Brain pericyte (primary cell): ENCODE measurements at places on chromosomes 6 and 20.

GRCh38 chr6:24529985-24530384 lies 35.2 kb downstream of the ALDH5A1 start:
- DNase-seq: no peak

DNA sequence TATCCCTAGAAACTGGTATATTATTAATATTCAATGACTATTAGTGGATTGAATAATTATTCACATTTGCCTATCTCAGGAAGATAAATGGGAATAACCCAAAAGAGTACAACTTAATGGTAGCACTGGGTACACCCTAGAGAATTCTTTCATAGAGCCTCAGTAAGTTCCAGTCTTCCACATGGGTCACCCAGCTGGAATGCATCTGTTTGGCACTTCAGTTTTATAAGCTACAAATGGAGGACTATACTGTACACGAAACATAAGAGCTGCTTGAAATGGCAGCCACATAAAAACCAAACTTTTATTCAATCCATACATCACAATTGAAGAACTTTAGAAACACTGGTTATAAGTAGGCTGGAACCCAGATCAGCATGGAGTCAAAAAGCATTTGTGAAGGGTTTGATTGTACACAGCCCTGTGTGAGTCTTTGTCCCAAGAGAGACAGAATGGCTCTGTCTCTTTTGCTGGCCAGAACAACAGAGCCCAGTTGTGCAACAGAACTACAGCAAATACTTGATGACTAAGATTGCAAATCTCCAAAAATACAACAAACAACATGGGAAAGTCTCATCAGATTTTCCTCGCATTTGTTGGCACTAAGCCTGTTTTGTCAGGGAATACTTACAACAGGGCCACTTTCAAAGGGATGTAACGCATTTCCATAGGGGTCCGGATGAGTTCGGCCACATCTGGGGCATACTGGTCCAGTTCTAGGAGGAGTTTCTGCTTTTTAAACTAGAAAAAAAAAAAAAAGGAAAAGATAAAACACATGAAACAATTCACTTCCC lies 39.5 kb downstream of the PIGU start:
- DNase-seq: peak; percentile 42

DNA sequence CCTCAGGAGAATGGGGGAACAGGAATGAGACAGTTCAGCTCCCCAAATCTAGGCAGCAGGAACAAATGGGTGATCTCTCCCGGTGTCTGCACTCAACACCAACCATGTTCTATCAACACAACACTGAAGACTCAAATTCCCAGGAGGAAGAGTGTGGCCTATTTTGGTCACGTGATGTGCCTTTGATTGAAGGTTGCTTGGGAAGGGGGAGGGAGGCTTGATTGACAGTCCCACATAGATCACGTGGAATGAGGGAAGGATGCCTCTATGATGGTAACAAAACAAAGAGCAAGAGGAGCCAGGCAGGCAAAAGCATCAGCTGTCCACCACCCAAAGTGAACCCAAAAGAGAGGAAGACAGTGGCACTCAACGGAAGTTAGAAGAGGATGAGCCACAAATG lies 364.8 kb downstream of the KIF16B start:
- DNase-seq: no peak

GRCh38 chr20:45998337-45998736 lies 10.4 kb upstream of the MMP9 start:
- DNase-seq: no peak

DNA sequence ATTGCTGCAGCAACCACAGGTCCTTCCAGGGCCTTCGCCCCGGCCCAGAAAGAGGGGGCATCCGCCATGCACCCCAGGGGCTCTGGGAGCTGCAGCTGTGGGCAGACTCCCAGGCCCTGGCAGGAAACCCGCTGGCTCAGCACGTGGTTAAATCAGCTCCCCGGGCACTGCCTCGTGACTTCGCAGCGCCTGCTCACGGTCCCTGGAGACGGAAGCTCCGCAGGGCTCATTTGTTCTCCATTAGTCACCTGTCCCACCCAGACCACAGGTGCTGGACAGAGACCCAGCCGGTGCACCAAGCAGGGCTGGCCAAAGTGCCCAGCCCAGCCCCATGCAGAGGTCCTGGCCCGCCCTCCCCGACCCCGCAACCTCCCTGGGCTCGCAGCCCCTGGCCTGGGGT lies 14.7 kb downstream of the KCNQ2 start:
- no peak for DNase-seq

DNA sequence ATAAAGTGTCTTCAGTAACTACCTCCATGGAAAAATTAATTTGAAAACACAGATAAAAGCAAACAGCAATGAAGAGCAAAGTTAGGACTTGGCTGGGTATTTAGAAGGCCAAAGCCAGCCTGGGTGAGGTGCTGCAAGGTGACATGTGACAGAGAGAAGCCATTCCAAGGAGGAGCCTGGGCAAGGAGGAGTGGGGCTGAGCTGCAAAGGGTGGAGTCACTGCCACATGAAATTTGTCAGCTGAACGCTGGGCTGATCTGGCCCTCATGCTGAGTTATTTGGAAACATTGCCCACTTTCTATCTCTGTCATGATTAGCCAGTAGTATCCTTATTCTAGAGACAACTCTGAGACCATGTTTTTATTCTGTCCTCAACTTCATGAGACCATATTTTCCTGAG lies 76.3 kb downstream of the PERP start:
- DNase-seq: no peak

DNA sequence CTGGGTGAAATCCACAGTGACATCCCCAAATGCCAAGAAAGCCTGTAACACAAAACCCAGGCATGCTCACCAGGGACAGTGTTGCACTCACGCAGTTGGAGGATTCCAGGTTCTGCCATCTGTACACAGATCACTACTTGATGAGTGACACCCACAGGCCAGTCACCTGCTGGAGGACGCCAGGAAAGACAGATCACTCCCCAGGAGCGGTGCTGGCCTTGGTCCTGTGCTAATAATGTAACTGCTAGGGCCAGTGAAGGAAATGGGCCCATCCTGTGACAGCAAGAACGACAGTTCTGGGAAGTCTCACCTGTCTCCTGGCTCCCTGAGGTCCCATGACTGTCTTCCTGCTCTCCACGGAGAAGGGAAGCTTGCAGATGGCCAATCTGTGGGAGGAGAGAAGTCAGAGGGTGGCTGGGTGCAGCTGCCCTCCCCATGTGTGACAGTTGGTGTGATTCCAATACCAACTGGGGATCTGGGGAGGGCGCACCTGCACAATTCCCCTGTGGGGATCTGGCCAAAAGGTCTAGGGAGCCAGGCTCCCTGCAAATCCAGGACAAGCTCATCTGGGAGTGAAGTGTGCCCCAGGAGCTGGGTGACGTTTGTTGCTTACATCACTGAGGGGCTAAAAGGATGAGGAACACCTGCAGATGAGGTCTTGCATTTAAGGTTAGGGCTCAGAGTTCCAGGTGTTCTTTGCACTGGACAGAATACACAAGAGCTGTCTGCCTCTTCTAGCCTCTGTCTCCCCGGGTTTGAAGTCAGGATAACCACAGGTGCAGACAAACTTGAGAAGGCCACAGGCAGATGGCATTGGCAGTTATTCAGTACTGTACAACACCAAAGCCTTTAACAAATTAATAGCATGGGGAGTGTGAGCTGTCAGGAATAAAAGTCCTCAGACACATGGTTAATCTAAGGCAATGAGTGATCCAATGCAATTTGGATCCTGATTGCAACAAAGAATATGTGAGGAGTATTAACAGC lies 10.3 kb downstream of the ZNF337 start:
- DNase-seq: no peak

DNA sequence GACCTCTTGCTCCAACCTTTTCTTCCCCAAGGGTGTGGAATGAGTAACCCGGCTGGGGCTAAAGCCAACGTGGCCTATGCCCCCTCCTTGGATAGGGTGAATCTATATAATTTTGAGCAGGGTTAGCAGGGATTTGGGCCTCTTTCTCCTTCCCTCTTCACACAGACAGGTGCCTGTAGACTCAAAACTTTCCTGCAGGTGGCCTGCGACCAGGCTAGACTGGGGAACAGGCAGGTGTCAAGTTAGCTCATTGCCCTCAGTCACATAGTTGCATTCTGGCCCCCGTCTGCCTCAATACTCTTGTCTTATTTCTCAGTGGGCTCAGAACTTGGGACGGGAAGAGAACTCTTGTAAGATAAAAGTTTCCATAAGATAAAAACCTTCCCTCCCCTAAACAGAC lies 243.0 kb downstream of the ATXN1 start:
- no peak for DNase-seq

DNA sequence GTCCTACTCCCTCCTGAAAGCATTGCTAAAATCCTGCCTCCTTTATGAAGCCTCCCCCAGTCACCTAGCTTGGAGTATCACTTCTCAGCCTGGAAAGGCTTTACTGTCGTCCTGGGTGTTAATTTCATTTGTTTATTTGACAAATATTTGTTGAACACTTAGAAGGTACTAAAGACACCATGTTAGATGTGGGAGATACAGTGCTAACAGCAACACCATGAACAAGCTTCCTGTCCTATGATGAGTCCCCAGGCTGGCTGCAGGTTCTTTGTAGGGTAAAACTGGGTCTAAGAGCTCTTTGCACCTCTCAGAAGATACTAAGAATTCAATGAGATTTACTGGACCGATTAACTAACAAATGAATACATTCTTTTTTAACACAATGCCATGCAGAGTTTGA lies 109.2 kb upstream of the TMEM170B start:
- no peak for DNase-seq

DNA sequence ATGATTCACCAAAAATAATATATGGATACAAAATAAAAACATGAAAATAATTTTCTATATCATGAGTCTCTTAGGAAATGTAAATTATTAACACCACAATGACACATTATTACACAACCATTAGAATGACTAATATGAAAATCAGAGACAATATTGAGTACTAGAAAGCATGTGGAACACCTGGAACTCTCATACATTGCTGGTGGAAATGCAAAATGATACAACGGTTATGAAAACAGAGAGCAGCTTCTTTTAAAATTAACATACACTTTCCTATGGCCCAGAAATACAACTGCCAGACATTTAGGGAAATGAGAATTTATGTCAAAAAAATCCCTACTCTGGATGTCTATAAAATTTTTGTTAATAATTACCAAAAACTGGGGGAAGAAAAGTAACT lies 853.3 kb upstream of the MAN1A1 start:
- DNase-seq: no peak

DNA sequence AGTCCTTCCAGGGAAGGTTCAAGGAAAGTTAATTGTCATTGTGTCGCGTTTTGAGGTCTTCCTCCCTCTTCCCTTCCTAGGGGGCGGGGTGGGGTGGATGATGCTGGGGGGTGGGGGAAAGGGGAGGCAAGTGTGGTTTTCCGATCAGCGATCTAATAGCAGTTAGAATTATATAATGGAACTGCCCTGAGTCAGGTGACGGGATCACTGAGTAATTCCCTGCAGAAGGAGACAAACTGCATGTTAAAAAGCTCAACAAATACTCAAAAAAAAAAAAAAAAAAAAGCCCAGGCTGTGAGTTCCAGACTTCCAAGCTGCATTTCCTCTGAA lies 240.4 kb downstream of the PHACTR1 start:
- DNase-seq: no peak

DNA sequence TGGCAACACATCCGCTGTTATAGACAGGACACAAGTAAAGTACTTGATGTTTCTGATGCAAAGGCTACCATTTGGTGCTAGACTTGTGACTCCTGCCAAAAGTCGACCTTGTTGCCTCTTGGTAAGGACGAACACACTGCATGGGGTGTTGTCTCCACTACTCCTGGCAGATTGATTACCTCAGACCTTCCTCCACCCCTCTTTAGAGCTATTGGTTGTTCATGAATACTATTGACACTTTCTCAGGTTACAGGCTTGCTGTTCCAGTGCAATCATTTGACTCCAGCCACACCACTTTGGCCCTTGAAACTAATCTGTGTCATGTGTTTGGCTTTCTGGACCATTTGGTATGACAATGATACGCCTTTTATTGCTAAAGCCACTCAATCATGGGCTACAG lies 62.3 kb downstream of the TRMT11 start:
- DNase-seq: no peak

DNA sequence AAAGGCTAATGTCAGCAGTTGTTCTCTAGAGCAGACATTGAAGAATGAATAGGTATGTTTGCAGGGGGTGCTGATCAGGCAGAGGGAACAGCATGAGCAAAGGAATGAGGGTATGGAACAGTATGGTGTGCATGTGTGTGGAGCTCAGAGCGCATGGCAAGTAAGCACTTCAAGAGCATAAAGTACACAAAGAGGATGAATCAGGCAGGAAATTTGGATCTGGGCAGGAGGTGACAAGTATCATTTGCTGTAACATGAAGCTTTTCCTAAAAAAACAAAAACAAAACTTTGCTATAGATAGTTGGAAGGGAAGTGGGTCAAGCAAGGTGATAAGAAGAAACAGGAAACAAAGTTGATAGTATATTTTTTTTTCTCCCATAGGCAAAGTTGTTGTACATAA lies 746.8 kb downstream of the HDGFL1 start:
- no peak for DNase-seq

DNA sequence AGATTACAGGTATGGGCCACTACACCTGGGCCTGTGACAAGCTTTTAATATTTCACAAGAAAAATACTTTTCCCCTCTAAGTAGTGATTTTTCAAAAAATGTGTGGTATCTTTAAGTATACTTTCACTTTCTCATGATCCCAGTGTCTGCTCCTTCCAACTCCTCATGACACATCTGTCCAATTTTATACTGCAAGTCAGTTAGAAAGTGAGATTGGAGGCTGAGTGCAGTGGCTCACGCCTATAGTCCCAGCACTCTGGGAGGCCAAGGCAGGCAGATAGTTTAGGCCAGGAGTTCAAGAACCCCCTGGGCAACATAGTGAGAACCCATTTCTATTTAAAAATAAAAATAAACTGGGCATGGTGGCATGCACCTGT lies 20.2 kb downstream of the PIM1 start:
- DNase-seq: no peak

DNA sequence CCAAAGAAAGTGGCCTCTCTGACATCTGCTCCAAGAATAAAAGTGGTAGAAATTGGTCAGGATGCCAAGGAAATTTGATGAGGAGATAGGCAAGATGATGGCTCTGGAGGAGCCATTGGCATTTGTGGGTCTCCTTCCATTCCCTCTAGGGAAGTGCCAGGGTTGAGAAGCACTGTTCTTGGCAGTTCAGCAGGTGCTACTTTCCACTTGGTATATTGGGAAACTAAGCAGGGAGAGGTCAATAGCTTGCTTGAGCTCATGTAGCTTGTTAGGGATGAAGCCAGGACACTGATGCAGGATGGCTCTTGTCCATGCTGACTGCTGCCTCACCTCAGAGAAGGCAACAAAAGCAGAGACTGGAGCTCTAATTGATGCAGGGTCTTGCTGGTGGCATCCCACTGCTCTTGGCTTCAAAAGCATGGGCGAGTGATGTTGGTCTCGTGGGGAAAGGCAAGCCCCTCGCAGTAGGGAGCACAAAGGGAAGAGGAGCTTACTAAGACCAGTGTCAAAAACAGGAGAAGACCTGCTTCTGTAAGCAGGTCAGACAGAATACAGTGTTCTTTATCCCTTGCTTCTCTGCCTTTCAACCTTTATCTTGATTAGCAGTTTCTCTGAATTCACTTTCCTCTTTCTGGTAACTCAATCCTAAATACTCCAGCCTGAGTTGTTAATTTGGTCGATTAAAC lies 73.1 kb upstream of the RIPOR2 start:
- no peak for DNase-seq

- DNase-seq: no peak
These were observed 20.4 kb downstream of the TRERF1 start for GRCh38 chr6:42431356-42431755.
